ENCODE measurements at places on chromosomes 13 and 19. TPM values are rescaled to one million over a fixed set of nuclear protein-coding genes. Genes with fewer than 3 reads are reported as not detected.

Gene TMEM38A
- 7.3 TPM for total RNA-seq

Gene SH2D3A
- total RNA-seq: not detected

Gene ZNF682
- 1.1 TPM for total RNA-seq

Gene MEF2B
- total RNA-seq: not detected

Gene FAM216B
- not detected for total RNA-seq

DNA sequence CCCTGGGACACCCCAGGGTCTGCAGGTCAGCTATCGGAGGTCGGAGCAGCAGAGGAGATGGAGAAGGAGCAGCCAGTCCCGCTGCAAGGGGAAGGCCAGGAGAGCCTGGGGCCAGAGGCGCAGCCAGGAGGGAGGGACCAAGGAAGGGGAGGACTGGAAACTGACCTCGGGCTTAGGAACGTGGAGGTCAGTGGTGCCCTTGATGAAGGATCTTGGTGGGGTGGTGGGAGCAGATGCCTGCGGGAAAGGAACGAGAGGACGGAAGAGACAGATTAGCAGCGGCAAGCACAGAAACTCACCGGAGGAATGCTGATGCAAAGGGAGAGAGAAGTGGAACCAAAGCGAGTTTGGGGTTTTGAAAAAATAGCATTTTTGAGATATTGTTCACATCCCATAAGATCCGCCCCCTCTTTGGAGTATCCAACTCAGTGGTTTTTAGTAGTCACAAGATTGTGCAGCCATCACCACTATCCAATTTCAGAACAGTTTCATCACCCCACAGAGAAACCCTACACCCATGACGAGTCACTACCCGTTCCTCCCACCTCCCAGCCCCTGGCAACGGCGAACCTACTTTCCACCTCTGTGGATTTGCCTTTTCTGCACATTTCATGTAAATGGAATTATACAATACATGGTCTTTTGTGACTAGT, 22.1 kb downstream of the PLEKHF1 start:
- peak; percentile 83 for DNase-seq

- DNase-seq: no peak
These were observed 19.1 kb upstream of the PNMA8C start for GRCh38 chr19:46447824-46448223.

GRCh38 chr13:111469916-111470506, 149.6 kb downstream of the TEX29 start:
- no peak for DNase-seq

DNA sequence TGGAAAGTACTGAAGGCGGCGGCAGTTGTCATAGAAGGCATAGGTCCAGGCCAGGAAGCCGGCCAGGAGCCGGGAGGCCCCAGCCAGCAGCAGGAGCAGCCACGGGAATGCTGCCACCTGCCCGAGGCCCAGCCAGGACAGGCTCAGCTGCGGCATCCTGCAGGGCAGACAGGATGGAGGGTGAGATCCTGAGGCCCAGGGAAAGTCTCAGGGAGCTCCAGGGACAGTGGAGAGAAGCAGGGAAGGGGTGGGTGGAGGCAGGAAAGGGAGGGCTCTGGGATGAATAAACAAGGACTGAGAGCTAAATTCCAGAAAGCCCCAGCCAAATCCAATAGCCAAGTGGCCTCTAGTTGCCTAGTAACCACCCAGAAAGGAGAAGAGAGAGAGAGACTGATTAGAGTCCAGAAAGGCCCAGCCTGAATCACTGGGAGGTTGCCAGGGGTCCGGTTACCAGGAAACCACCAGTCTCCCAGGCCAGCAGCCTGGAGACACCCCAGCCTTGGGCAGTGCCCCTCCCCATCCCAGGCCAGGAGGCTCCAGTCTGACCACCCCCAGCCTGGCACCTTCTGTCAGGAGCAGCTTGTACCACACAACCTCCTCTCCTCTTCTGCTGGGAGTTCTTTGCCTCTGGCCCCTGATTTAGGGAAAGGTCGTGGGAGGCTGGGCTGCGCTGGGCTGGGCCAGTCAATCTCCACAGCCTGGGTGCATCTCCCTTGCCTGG, 7.5 kb upstream of the OR10H5 start:
- DNase-seq: peak; percentile 93

- no peak for DNase-seq
These were observed 11.3 kb upstream of the ZBTB7A start for GRCh38 chr19:4077800-4078684.

DNA sequence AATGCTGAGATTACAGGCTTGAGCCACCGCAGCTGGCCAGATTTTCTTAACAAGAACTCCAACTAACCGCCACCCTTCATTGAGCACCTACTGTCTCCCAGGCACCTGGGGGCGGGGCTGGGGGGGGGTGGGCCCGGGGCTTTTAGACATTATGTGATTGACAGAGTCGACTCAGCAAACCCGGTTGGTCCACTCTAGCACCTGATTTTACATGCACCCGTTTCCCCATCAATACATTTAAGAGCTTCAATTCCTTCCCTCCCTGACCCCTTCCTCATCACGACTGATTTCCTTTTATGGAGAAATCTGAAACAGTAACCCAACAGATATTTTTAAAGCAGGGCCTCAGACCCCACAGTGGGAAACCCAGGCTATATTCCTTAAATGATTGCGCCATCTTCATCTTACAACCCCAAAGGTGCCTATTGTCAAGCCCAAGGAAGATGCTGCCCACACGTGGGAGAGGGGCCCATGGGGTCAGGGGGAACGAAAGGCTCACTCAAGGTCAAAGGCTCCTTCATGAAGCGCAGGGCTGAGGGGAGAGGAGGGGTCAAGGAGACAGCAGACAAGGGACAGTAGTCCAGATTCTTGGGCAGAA, 1.8 kb downstream of the INSR start:
- no peak for DNase-seq

GRCh38 chr13:69585656-69586055, 522.0 kb upstream of the ATXN8OS start:
- no peak for DNase-seq

- DNase-seq: no peak
These were observed 983.4 kb downstream of the EFNB2 start for GRCh38 chr13:105552078-105552477.

DNA sequence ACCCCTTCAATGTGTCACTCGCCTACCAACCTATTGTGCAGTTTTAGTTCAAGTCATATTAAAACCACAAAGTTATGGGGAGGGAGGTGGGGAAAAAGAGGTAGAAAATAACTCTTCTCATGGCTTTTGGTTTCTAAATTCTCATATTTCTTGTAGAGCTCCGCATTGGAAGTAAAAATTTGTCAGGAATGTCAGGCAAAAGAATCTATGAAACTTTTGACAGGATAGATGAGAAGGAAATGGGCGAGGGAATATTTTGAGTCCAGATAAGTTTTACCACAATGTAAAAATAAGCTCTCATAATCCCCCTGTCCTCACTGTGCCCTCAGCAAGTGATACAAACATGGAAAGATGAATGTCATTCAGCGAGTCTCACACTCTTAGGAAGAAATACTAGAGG, 270.4 kb downstream of the DLEU7 start:
- no peak for DNase-seq

- DNase-seq: no peak
These were observed 176.6 kb downstream of the KLF5 start for GRCh38 chr13:73235385-73235784.

DNA sequence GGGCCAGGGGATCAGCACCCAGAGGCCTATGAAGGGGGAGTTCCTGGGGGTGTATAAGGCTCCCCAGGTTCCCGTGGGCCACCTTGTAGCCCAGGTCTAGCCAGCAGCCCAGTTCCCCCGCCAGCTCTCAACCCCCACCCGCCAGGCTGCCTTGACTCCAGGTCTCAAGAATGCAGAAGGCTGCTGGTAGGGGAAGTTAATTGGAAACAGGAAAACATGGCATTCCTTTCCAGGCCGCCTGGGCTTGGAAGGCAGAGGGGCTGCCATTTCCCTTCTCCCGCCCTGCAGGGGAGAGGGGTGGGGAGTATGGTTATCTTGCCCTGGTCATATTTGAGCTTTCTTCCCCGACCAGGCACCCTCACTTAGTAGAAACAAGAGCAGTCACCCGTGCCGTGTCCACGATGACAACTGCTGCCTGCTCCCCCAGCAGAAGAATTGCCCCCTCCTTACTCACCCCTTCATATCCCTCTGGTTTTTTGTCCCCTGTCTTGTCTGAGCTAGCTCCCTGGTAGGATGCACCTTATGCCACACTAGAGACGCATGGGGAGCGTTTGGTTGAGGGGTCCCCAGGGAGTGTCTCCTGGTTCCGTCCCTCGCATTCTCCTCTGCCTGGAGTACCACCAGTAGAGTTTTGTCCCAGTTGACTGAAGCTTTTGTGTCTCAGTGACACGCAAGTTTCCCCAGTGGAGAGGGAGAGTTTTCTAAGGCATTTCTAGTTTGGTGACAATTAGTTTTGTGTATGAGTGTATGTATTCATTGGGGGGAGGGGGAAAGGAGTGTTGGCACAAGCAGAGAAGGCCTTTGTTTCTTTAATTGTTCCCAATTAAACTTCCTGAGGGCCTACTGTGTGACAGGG, 4.5 kb downstream of the BICRA start:
- no peak for DNase-seq

DNA sequence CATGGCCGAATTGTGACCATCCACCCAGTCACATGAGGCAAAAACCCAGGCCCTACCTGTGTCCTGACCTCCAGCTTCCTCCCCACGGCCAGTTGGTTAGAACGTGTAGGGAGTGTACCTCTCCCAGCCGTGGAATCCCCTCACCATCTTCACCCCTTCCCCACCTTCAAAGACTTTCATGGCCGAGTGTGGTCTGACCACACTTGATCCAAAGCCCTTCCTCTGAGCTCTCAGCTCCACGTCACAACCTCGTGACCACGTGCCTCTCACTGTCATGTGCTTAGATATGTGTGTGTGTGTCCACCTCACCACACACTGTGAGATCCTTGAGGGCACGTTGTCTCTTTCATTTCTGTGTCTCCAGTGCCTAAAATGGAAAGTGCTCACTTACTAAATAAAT, 48.6 kb upstream of the UBE2L5 start:
- DNase-seq: no peak

- no peak for DNase-seq
These were observed 70.8 kb upstream of the PCDH20 start for GRCh38 chr13:61486496-61486895.

DNA sequence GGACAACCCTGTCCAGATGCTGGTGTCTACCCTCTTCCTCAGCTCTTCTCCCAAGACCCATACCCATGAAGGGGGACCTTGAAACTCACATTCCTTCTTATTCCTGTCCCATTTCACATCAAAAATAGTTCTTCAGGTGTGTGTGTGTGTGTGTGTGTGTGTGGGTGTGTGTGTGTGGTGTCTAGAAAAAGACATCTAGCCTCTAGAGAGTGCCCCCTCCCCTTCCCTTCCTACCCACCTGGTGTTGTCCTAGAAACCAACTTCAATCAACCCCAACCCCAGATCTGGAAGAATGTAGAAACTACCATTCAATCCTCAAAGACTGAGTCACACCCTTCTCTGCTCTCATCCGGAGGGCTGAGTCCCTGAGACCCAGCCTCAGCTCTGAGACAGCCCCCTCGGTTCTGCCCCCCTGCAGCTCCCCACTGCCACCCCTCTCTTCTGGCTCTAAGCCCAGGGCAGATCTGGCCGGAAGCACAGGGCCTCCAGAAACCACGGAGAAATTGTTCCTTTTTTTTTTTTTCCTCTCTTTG, 3.5 kb downstream of the KCNN4 start:
- DNase-seq: peak; percentile 72

DNA sequence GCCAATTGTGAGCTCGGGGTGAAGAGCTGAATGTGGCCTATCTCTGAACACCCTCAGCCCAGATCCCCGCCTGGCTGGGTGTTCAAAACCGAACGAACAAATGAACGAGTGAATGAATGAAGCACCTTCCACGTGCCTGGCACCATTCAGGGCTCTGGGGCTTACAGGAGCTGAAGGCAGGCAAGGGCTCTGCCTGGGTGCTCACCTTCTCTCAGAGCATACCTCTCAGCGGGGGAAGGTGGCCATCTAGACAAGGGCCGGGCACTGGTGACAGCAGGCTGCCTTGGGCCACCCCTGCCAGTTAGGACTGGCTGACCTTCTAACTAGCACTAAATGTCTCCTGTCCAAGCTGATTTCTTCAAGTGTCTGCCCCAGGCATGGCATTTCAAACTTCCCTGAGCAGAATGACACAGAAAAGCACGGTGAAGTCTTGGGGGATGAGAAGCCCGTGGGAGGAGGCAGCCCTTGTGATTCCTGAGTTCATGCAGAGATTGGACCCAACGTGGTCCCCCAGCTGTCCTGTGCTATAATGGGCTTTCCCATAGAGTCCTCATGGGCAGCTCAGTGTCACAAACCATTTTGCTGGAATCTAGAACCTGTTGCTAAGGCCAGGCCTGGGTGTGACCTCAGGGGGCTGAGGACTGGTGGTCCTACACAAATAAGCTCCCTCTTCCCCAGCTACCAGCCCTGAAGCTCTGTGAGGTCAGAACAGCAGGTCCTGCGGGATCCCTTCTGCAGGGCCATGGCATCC, 27.9 kb upstream of the VSTM2B start:
- no peak for DNase-seq

- no peak for DNase-seq
These were observed 348.3 kb downstream of the LIG4 start for GRCh38 chr13:107866941-107867623.

DNA sequence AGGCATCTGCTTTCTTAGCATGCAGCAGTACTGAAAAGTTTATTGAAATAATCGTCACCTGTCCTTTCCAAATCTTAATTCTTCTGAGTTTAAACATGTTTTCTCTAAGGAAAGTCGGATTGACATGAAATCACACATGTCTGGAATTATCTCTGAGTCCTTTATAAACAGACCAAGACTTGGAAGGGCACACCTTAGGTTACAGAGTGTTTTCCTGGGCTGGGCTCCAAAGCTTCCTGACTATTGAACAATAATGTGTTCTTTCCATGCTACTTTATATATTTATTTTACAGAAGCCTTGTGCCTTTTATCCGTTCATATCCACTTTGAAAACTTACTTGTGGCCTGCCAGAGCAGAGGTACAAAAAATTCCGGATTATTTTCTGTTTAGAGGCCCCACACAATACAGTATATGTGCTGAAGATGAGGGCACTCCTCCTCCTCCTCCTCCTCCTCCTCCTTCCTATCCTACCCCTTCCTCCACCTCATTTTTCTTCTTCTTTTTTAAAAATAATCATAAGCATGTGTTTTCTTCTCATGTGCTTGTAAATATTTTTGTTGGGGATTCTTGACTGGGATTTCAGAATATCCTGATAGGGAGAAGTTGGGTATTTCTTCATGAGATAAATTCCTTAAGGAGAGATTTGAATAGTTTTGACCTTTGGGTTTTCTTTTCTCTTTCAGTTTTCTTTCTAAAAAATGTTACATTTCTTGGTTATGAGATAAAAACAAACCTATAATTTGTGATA, 52.3 kb downstream of the LRCH1 start:
- DNase-seq: no peak

- no peak for DNase-seq
These were observed 815 bp downstream of the MAP3K10 start for GRCh38 chr19:40191836-40192646.

Data from A172 (cell line).